Renal cortical epithelial cell (primary cell): ENCODE measurements at places on chromosomes 2 and 18. TPM values are rescaled to one million over a fixed set of nuclear protein-coding genes. Genes with fewer than 3 reads are reported as not detected.

Gene SPP2
- total RNA-seq = not detected in 2 replicates

Gene ZAP70
- total RNA-seq = not detected in 2 replicates

Gene C2orf80
- not detected in 2 replicates for total RNA-seq

Gene SP140L
- 5.4 and 14.6 TPM in 2 replicates for total RNA-seq

Gene AKAIN1
- not detected in 2 replicates for total RNA-seq

Gene CPO
- 1.1 TPM in 1 of 2 replicates, not detected in the other for total RNA-seq

Gene PID1
- total RNA-seq = 1.0 and 1.5 TPM in 2 replicates

Gene CFAP210
- 0.25 TPM in 1 of 2 replicates, not detected in the other for total RNA-seq

Gene SERPINB12
- not detected in 2 replicates for total RNA-seq

Gene GALNT5
- 3.7 and 10.1 TPM in 2 replicates for total RNA-seq

Gene CREG2
- under 0.01 and 0.70 TPM in 2 replicates for total RNA-seq

Gene LYPD1
- 9.6 and 20.7 TPM in 2 replicates for total RNA-seq

Gene UCN
- total RNA-seq = 0.70 TPM in 1 of 2 replicates, not detected in the other
